ENCODE measurements at places on chromosomes 7 and 10.

- no peak for DNase-seq
These were observed 158.4 kb downstream of the AOAH start for GRCh38 chr7:36565792-36566356.

GRCh38 chr7:151185762-151186639, 1.0 kb downstream of the ASB10 start:
- no peak for DNase-seq

- no peak for DNase-seq
These were observed 166.8 kb upstream of the PFKP start for GRCh38 chr10:2900530-2900929.

DNA sequence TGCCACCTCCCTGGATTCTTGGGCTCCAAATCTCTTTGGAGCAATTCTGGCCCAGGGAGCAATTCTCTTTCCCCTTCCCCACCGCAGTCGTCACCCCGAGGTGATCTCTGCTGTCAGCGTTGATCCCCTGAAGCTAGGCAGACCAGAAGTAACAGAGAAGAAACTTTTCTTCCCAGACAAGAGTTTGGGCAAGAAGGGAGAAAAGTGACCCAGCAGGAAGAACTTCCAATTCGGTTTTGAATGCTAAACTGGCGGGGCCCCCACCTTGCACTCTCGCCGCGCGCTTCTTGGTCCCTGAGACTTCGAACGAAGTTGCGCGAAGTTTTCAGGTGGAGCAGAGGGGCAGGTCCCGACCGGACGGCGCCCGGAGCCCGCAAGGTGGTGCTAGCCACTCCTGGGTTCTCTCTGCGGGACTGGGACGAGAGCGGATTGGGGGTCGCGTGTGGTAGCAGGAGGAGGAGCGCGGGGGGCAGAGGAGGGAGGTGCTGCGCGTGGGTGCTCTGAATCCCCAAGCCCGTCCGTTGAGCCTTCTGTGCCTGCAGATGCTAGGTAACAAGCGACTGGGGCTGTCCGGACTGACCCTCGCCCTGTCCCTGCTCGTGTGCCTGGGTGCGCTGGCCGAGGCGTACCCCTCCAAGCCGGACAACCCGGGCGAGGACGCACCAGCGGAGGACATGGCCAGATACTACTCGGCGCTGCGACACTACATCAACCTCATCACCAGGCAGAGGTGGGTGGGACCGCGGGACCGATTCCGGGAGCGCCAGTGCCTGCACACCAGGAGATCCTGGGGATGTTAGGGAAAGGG, 913 bp downstream of the NPY start:
- DNase-seq: peak; percentile 30

DNA sequence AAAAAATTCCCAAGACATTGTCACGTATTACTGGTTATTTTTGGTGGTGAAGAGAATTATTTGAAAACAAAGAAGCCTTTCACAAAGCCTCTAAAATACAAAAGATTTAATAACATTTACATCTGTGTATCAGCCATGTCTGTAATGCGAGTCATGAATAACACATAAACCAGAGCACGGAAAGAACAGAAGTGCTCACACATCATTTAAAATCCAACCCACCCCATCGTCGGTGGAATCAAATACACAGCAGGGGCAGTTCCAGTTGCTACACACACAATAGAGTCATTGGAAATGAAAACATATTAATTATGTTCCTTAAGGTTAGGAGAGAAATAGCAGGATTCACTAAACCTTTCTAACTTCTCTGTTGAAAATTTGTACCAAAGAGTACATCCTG, 1097.3 kb downstream of the KCNMA1 start:
- no peak for DNase-seq

GRCh38 chr7:90224195-90224594, 12.7 kb downstream of the STEAP2 start:
- no peak for DNase-seq

- DNase-seq: no peak
These were observed 9.0 kb downstream of the MGAM2 start for GRCh38 chr7:142120524-142120923.

DNA sequence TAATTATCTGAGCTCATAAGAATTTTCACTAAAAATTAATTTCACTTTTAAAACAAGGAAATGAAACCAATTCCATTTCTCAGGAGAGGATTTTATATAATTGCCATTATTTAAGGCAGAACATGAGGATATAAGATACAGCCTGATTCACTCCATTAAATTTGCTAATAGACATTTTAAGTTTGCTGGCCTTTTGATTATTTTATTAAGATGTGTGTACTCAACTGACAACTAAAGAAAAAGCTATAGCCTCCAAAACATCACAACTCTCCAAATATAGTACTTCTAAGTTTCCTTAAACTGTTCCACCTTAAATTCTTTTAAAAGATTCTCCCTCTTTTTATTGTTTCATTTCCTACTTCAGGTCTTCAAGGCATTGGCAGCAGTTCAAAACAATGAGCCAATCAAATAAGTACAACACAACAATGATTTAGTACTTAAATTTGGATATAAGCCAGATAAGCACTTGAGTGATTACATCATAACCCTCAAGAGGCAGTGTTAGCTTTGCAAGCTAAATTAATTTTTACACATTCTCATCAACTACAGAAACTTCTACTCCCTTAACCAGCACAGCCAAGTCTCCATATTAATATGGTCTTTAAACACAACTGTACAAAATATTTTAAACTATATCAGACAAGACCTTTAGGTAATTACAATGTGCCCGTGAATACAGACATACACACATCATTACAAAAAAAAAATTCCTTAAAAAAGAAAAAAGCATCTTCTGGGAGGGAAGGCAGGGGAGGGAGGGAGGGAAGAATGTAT, 121.8 kb downstream of the KMT2C start:
- peak; percentile 52 for DNase-seq

DNA sequence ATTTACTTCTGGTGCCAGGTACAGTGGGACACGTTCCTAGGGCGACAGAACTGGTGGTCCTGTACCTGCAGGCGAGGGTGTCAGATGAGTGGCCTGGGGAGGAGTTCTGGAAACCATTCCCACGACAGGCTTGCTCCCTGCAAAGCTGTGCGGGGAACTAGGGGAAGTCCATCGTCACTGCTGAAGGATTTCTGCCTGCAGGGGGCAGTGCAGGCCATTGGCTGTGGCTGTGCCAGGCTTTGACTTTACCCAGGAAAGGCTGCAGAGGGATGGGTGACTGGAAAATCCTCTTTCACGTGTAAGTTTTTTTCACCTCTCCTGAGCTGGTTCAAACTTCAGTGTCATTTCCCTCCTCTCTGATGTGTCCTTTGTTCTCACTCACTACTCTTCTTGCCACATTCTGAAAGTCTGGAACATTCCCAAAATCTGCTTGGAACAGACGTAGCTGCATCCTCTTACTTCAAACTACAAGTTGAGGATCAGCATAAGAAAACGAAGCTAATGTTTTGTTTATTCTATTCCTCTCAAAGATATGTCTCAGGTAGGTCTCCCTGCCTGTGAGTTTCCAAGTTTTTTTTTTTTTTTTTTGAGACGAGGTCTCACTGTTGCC, 126.5 kb downstream of the SH2D4B start:
- DNase-seq: peak; percentile 75

DNA sequence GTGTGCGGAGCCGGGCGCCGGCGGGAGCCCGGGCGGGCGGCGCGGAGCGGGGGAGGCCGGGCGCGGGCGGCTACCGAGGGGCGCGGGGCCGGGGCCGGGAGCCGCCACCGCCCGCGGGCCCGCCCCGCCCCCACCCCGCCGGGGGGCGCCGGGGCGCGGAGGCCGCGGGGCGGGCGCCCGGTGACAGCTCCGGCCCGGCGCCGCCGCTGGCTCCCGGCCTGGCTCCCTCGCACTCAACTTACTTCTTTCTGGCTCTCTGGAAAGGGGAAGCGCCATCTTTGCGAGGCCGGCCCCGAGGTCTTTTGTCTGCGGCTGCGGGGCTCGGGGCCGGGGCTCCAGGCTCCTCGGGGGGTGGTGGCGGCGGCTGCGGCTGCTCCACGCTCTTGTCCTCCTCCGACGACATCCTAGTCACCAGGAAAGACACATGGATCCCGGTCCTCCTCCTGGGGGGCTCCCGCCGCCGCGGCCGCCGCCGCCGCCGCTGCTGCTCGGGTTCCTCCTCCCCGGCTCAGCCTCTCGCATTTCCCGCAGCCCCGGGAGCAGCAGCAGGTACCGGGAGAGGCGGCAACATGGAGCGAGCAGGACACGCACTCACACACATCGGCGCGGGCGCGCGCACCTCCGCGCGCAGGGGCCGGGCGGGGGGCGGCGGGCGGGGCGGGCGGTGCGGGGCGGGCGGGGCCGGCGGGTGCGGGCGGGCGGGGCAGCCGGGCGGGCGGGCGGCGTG, at the start of gene KMT2C:
Gene KMT2C (minus strand): TSS at position 620 of the 727 bp plus-strand sequence. CDS start 217 bp downstream, at position 403.
- DNase-seq: peak; percentile 54

GRCh38 chr10:77291596-77292505, 345.8 kb downstream of the KCNMA1 start:
- no peak for DNase-seq

- DNase-seq: peak; percentile 45
These were observed 17.1 kb downstream of the GRID1 start for GRCh38 chr10:86349474-86349873.

- peak; percentile 44 for DNase-seq
These were observed 171.1 kb downstream of the GRM3 start for GRCh38 chr7:86814661-86815379.

Data from D341Med (cell line).